ENCODE measurements at places on chromosomes 2 and 18.

DNA sequence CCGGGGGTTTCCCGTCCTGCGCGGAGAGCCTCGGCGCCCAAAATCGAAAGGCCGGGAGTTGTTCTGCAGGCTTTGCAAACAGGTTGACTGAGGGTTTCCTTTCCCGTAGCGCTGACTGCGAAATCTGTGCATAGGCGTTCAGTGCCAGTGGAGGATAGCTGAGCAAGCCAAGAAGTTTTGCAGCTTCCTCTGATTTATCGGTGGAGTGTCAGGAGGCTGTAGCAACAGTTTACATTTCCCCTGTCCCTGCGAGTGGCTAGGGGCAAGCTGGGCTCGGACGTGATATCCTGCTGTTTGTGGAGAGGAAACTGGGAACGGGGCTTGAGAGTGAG, 694 bp downstream of the THSD7B start:
- DNase-seq: no peak

- no peak for DNase-seq
These were observed 405.0 kb upstream of the DDX18 start for GRCh38 chr2:117409443-117409842.

- DNase-seq: no peak
These were observed 273.5 kb downstream of the CDH20 start for GRCh38 chr18:61606759-61607158.

DNA sequence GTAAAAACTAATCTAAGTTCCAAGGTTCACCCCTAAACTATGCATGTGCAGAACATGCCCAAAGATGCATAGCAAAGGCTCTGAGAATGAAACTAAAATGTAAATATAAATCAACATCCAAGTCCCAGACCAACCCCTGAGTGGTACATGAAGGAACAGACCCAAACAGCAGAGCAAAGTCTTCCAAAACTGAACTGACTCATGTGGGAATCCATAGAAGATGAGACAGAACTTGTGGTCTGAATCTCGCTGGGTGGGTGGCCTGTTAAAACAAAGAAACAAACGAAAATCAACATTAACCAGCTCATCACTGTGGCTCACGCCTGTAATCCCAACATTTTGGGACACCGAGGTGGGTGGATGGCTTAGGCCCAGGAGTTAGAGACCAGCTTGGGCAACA, 29.5 kb upstream of the ATRAID start:
- DNase-seq: no peak

DNA sequence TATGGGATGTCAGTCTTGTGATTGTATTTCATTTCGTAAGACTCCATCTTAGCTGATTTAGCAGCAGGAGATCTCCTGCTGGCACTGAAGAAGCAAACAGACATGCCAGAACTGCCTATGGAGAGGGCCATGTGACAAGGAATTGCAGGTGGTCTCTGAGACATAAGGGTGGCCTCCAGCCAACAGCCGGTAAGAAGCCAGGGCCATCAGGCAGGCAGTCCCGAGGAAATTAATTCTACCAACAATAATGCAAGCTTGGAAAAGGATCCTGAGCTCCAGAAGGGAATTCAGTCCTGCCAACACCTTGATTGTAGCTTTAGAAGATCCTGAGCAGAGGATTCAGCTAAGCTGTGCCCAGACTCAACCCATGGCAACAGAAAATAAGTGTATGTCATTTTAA, 87.1 kb upstream of the DNAJC10 start:
- no peak for DNase-seq

DNA sequence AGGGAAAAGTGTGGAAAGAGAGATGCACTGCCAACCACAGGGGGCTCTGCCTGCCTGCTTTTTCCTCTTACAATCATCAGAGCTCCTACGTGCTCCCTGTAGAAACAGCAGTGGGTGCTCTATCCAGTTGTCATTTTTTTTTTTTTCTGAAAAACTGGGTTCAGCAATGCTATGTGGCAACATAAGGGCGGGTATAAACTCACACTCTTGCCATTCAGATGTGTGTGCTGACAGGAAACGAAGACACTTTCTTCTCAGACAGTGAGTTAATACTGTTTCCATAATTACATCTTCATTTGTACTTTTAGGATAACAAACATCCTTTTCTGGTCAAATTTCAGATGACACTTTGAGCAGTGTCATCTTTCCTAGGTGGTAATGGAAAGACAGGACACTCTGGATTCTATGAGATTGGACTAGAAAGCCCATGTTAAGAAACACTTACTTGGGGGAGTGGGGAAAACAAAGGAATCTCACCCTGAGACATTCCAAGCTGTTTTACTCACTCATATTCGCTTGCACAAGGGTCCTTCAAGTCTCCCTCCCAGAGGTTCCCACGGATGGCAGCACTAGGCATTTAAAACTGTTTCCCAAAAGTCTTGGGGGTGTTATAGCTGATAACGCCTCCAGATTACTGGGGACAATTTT, 41.3 kb downstream of the CCDC93 start:
- no peak for DNase-seq

- DNase-seq: no peak
These were observed 54.1 kb upstream of the SLC38A11 start for GRCh38 chr2:165009466-165009865.

GRCh38 chr2:26172189-26172870, 558 bp upstream of the GAREM2 start:
- no peak for DNase-seq

- DNase-seq: no peak
These were observed 40.2 kb downstream of the KCNH7 start for GRCh38 chr2:162798407-162798806.

- DNase-seq: no peak
These were observed 77.1 kb downstream of the BCL11A start for GRCh38 chr2:60476206-60476954.

DNA sequence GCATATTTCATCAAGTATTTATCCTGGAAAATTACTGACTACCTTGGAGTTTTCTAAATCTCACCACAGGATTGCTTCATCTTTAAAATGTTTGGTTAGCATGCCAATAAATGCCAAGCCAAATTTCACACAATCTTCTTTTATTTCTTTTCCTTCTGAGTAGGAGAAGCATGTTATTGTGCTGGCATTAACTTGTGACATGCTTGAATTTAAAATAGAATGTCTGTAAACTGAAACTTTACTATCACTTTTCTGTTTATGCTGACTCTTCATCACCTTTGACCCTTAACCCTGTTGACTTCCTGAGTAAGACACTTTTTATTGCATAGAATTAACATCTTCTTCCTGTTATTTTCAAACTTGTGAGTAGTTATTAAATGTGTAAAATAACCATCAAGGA, 56.2 kb upstream of the LRRTM4 start:
- DNase-seq: no peak

DNA sequence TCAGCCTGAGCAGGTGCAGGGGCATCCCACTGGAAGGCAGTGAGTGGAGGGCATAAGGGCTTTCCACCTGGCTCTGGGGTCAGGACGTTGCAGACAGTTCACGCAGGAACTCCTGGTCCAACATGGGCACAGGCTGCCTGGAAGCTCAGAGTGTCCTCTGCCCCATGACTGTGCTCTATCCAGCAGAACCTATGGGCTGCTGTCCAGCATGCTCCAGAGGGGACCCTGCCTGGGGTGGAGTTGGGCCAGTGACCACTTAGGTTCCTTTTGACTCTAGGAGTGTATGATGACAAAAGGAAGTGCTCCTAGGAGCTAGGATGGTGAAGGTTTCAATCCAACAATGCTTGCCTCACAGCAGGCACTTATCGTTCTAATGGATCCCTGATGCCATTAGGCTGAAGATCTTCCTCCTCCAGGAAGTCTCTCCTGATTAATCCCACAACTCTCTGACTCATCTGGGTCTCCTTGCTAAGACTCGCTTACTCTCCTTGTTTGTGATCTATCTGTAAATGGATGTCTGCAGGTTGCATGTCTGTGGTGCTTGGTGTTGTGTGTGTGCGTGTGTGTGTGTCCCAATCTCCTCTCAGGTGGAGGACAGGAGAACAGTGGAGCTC, 224.0 kb downstream of the CELF4 start:
- no peak for DNase-seq

- DNase-seq: no peak
These were observed 55.6 kb downstream of the C1QL2 start for GRCh38 chr2:119102964-119103363.

DNA sequence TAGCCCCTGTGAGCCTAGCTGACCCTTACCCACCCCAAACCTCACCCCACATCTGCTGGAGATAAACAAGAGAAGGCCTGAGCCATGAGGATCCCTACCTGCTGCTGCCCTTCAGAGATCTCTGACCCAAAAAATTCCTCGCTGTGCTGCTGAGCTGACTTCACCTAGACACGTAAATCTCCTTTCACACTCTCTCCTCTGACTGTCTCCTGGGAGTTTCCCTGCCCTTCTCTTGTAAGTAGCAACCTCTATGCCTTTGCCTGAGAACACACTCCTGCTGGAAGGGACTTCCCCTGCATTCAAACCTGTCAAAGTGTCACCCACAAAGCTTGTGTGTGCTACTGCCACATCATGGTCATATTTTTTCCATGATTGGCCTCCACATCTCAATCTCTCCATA, 134.2 kb upstream of the NOL4 start:
- DNase-seq: peak; percentile 0

GRCh38 chr18:13246121-13246520, 27.6 kb downstream of the LDLRAD4 start:
- DNase-seq: no peak

- DNase-seq: peak; percentile 63
These were observed 558 bp downstream of the TTC39C start for GRCh38 chr18:24014986-24015638.

DNA sequence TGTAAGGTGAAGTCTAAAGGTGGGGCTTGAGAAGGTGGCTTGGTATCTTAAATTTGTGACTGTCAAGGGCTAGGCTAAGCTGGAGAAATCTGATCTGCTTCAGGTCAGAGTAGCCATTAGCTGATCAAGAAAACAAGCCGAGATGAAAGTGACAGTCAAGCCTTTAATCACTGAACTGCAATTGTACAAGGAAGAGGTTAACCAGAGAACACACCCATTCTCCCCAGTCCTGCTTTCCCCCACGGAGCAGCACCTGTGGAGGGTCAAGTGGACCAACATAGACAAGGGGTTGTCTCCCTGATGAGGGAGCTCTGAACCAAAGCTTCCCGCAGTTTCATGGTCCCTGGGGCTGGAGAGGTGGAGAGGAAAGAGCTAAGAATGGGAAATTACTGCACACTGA, 901.2 kb downstream of the DCC start:
- no peak for DNase-seq

DNA sequence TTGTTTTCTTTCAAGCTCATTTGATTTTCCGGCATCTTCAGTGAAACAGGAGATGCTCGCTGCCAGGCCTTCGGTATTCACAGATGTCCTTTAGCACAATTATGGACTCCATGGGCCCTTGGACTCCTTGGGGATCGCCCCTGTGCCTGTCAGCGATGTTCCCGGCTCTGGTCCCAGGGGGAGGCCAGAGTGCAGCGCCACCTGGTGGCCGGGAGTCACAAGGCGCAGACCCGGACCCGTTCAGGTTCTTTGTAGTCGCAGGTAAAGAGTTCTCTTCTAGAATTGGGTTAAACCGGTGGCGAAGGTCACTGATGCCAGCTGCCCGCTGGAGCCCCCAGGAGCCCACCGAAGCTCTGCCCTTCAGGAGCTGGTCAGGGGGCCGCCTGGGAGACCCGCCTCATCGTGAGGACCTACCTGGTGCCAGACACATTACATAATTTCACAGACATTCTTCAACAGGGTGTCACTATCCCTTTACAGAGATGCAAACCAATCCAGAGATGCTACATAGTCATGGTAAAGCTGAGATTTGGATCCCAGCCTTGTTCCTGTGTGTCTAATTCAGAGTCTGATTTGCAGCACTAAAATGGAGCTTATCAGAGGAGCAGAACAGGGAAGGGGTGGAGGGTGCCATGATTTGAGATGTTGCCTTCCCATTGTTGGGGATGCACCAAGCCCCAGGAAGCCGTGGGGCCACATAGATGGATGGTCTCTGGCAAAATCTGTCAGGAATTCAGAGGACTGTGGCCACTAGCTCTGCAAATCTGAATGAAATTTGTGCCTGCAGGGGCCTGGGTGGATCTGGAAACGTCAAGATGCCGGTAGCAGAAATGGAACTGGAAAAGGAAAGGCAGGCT, 6.0 kb upstream of the INPP5D start:
- DNase-seq: peak; percentile 65

DNA sequence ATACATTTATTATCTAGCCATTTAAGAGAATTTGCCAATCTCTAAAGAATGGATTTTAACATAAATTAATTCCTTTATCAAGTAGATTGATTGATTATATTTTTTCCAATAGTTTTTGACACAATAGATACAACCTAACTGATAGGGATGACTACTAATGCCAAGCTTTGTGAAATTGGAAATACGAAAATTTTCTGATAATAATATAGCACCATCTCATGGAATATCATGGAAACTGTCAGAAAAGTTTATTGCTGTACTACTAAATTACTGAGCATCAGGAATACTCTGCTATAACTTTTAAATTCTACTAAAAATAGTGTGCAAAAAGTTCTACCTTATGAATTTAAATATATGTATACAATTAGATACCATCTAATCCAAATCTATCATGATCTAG, 101.8 kb upstream of the MAP2 start:
- no peak for DNase-seq

- no peak for DNase-seq
These were observed 99.2 kb downstream of the SLC8A1 start for GRCh38 chr2:40352703-40353099.

GRCh38 chr18:62634979-62635630, 80.2 kb upstream of the PHLPP1 start:
- no peak for DNase-seq

GRCh38 chr2:85953476-85953875, 64.7 kb upstream of the ST3GAL5 start:
- DNase-seq: no peak

- no peak for DNase-seq
These were observed 10.1 kb downstream of the AOX1 start for GRCh38 chr2:200595913-200596312.

DNA sequence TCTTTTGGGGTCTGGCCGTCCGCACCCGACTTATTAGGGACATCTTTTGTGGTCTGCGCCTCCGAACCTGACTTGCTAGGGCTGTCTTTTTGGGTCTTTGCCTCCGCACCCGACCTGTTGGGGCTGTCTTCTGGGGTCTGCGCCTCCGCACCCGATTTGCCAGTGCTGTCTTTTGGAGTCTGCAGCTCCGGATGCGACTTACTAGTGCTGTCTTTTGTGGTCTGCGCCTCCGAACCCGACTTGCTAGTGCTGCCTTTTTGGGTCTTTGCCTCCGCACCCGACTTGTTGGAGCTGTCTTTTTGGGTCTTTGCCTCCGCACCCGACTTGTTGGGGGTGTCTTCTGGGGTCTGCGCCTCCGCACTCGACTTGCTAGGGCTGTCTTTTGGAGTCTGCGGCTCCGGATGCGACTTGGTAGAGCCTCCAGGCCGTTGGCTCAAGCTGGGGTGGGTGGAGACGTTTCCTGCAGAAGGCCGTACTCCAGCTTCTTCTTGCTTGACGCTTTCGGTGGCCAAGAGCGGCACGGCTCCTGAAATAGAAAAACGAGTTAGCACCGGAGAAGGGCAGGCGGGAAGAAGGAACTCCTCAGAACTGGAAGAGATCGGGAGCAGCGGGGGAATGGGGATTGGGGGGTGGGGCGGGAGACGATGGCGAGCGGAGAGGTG, 498 bp downstream of the TGOLN2 start:
- peak; percentile 56 for DNase-seq

GRCh38 chr2:217225596-217225995, 365.7 kb upstream of the TNP1 start:
- no peak for DNase-seq
